ENCODE measurements at places on chromosomes 11 and 22.

- no peak for DNase-seq
Observed at GRCh38 chr22:50327711-50328019, 853 bp upstream of the DENND6B start.

DNA sequence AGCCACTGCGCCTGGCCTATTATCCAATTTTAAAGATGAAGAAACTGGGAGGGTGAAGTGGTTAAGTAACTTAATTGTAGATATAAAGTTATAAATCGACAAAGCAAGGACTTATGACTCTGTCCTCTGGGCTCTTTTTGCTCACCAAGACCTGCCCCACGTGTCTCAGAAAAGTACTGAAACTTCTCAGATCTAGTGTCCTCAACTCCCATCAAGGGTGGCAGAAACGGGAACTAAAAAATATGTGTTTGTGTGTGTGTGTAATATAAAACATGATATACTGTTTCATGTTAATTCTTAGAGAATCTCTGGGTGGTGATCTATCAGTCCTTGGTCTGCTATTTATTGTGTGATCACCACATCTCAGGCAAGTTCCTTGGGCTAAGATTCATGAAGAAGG lies 104.9 kb downstream of the GAB2 start:
- no peak for DNase-seq

GRCh38 chr11:4180441-4181183 lies 86.0 kb downstream of the RRM1 start:
- DNase-seq = no peak

DNA sequence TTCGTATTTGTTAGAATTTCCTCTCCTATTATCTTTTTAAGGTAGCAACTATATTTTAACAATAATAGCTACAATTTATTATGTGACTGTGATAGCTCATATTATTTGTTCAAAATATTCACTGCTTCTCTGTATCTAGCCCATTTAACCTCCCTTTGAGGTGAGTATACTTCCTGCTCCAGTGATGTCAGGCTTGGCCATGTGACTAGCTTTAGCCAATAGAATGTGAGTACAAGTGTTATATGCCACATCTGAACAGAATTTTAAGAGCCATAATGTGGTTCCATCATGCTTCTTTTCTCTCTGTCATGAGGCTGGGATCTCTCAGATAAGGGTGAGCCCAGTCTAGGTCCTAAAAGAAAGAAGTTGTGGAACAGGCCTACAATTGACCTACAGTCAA lies 217.6 kb downstream of the TTC28 start:
- no peak for DNase-seq

DNA sequence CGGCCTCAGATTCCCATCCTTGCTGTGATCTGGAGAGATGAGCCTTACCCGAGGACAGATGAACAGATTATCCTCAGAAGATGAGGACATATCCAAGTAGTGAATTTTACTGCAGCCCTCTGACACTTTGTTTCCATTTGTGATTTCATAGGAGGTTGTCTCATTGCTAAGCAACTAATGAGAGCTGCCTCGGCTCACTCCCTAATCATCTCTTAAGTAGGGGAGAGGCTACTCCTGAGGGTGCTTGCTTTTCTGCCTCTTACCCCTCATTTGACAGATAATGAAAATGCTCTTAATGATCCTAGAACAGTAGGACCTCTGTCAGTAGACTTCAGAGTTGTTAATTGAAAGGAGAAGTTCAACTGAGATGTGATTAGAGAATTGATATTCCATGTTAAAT lies 150.9 kb downstream of the TBC1D22A start:
- DNase-seq = no peak

DNA sequence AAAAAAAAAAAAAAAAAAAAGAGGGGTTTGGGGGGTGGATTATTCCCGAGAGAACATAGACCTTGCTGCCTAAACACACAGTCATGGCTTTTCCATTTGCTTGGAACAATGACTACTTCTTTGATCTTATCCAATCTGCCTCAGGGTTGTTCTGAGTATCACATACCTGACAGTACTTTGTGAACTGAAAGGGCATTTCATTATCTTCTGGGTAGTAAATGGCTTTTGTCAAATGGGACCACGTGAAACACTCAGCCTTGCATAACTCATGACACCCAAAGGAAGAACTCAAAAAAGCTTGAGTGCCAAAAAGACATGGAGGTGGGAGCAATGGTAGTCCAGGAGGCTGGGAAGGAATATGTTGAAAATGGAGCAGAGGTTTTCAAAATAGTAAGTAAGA lies 123.2 kb upstream of the BID start:
- DNase-seq = no peak

- no peak for DNase-seq
Observed at GRCh38 chr11:116994195-116994594, 104.0 kb downstream of the SIK3 start.

DNA sequence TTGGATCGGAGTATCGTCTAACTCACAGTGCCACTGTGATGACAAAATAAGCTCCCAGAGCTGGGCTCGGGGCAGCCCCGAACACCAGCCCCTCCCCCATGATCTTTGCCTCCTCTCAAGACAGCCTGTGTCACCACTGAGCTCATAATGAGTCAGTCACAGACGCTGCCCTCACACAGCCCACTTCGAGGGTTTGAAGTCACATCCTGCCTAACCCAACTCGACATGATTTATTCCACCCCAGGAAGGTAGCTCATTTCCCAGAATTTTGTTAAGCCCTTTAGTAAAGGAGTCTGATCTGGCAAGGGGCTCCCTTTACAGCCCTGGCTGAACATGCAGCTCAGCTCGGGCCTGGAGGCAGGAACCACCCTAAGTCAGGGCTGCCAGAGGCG lies 22.8 kb downstream of the MYH9 start:
- DNase-seq = peak; percentile 67

GRCh38 chr11:2414616-2415015 lies 14.1 kb downstream of the TSSC4 start:
- DNase-seq = no peak

GRCh38 chr11:65653229-65654225 lies 9.2 kb downstream of the RELA start:
- no peak for DNase-seq

DNA sequence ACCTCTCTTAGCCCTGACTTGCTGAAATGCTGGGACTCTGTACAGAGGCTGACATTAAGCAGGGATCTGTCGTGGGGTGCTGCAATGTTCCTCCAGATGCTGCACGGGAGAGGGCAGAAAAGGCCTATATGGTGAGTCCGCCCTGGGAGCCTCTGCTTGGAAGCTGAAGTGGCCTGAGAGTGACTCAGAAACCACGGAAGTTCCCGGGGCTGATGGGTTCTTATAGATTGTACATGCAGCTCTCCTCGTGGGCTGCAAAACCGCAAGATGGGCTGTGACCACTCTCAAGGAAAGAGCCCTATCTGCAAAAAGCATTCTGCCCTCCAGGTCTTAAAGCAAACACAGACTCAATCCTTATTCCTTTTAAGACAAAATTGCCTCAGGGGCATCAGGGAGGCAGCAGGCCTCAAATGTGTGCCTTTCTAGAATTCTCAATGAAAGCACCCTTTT lies 5.8 kb upstream of the SLC43A3 start:
- no peak for DNase-seq

DNA sequence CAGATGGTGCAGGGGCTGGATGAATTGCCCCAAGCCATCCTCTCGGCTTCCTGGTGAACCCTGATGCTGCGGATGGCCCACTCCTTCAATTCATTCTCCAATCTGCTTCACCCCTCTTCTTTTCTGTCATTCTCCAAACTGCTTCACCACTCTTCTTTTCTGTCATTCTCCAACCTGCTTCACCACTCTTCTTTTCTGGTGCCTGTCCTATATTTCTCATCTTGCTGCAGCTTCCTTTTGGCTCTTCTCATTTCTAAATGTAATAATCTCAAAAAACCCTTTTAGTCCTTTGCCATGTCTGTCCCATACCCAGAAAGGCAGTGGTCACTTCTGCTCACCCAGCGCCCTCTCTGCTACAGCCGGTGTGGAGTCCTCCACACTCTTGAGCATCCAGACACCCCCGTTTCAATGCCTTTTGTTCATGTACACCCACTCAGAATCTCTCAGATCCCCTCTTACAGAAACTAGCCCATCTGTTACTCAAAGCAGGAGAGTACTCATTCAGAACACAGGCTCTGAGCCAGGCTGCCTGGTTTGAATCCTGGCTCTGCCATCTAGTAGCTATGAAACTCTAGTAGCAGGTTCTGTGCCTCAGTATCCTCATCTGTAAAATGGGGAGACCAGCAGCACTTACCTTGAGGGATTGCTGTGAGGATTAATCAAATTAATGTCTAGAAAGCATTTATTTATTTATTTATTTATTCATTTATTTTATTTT lies 14.9 kb downstream of the SERPIND1 start:
- DNase-seq = no peak

GRCh38 chr11:131033151-131033651 lies 116.9 kb upstream of the SNX19 start:
- DNase-seq = no peak

- DNase-seq = no peak
Observed at GRCh38 chr11:132075447-132075846, 705.0 kb downstream of the NTM start.

GRCh38 chr22:48021991-48022401 lies 1259.5 kb downstream of the TBC1D22A start:
- DNase-seq = no peak

- DNase-seq = no peak
Observed at GRCh38 chr22:49156662-49157285, 670.9 kb downstream of the BRD1 start.

- no peak for DNase-seq
Observed at GRCh38 chr11:61602775-61603569, 22.1 kb upstream of the SYT7 start.

GRCh38 chr22:19138217-19139000 lies 6.0 kb downstream of the ESS2 start:
- no peak for DNase-seq

GRCh38 chr22:46855681-46856080 lies 93.2 kb downstream of the TBC1D22A start:
- DNase-seq = no peak

- no peak for DNase-seq
Observed at GRCh38 chr22:49880281-49880680, 26.6 kb downstream of the ZBED4 start.

GRCh38 chr11:43268786-43269185 lies 43.0 kb upstream of the API5 start:
- DNase-seq = no peak

GRCh38 chr11:104843150-104843836 lies 55.0 kb downstream of the CASP12 start:
- DNase-seq = no peak

- DNase-seq = no peak
Observed at GRCh38 chr11:47940904-47941649, 39.3 kb upstream of the PTPRJ start.

GRCh38 chr11:6538945-6539344 lies 41.9 kb downstream of the DNHD1 start:
- DNase-seq = no peak

- no peak for DNase-seq
Observed at GRCh38 chr11:4454021-4454420, 4.9 kb downstream of the OR52K2 start.

DNA sequence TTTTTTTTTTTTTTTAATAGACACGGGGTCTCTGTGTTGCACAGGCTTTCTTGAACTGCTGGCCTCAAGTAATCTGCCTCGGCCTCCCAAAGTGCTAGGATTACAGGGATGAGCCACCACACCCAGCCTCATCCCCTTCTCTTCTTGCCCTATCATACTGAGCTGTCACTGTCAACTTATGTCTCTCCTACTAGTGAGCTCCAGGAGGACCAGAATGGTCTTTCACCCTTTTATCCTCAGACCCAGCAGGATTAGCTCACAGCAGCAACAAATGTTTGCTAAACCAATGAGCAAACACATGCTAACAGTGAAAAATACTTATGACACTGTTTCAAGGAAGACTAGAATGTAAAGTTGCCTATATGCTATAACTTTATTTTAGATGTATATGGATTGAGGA lies 6.4 kb upstream of the NXF1 start:
- DNase-seq = no peak

DNA sequence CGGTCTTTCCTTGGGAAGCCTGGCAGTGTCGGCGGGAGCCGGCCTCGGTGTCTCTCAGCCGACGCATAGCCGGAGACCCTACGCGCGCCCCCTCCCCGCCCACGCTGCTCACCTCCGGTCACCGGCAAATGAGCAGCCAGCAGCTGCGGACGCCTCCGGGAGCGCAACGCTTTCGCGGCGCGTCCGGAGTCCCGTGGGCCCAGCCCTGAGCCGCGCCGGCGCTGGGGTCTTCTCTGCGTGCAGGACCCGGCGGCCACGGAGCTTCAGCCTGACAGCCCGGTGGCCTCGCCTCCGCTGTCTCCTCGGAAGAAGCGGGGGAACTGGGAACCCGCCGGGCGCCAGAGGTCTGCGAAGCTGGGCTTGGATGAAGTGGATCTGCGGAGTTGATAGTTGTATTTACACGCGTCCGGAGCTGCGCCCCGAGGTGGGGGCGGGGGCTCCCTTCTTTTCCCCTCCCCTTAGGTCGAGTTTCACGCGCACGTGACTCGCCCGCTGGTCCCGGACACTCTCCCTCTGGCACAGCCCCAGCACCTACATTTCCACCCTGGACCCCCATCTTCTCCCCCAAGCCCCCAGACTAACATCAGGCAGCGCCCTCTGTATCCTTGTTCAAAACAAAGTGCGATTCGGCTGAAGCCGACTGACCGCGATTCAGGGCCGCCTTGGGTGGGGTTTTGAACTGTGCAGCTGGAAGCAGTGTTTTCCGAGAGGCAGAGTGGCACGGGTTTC lies at the start of gene SLC43A1:
SLC43A1 (minus strand) TSS at position 371 of the 729 bp plus-strand sequence. CDS start 1,591 bp downstream, outside the sequence.
- no peak for DNase-seq

GRCh38 chr11:112374486-112375140 lies 114.0 kb upstream of the PLET1 start:
- DNase-seq = no peak

DNA sequence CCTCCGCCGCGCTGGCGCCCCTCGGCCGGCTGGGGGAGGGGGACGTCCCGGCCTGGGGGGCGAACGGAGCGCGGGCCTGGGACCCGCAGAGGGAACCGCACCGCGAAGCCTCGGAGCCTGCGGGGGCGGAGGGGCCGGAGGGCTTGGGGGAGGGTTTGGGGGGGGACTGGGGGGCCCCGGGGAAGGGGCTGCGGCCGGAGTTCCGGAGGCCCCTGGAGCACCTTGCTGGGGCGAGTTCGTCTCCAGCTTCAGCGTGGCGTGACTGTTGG lies 261 bp upstream of the SCT start:
- DNase-seq = no peak

DNA sequence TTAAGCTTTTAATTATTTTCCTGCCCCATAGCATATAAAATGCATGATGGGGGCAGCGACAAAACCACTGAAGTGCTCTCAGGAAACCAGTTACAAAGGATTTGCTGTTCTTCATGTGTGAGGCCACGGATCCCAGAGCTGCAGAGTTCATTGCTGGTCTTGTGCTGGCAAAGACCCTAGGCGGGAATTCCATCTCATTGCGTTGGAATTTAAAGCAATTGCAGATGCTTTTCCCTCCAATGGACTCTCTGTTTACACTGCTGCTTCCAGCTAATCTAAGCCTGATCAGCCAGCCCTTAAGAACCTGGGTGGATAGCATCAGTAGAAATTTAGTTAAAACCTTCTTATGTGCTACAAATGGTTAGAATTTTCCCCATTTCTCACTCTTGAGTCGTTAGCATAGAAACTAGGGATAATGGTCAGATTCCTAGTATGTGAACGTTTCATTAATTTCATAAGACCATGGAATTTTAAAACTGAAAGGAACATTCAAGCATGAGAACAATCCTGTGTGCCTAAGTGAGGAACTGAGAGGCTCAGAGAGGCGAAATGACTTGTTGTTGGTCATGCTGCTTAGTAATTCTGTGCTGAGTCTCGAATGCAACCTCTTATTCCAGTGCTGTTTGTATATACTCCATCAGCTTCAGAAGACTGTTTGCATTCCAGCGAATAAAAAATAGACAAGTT lies 36.1 kb upstream of the ADSL start:
- DNase-seq = no peak

GRCh38 chr11:134552749-134553148 lies 140.7 kb upstream of the B3GAT1 start:
- DNase-seq = no peak

GRCh38 chr11:2190657-2191471 lies 19.2 kb upstream of the TH start:
- DNase-seq = no peak
